ENCODE measurements at places on chromosomes 4 and X. TPM values are rescaled to one million over a fixed set of nuclear protein-coding genes. Genes with fewer than 3 reads are reported as not detected.
A peak's percentile ranks its signal among the peaks of the same experiment; 100 is the strongest.

- H3K27me3 ChIP-seq = no peaks in the 10 kb centered on the region
- peaks cover 6% of the 10 kb centered on the region for H3K36me3 ChIP-seq
- peak; percentile 48 for DNase-seq
- H3K4me3 ChIP-seq = peak overlapping the region; percentile 27
- peak overlapping the region; percentile 60 for H3K27ac ChIP-seq
Observed at GRCh38 chr4:8435656-8436121, 4.8 kb downstream of the ACOX3 start.

DNA sequence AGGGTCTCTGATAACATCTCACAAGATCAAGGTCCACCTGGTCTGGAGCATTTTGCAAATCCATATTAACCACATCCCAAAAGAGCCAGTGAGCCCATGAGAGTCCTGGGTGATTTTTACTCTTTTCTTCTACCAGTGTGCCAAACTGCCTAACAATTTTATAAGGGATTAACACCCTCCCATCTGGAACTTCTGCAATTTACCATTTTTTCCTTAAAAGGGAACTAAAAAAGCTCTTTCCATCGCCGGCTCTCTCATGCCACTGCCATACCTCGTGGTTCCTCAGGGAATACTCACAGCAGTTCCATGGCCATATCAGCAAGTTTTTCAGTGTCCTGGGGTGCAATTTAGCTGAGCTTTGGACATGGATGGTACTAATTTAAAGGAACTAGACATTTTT is 55.7 kb downstream of the SEPSECS start:
- DNase-seq = no peak
- peaks cover 50% of the 10 kb centered on the region for H3K27me3 ChIP-seq
- H3K4me1 ChIP-seq = 0 out of 2 replicates have a peak, but pooled peaks cover 3% of the 10 kb centered on the region
- no peak overlapping the region for H3K4me3 ChIP-seq
- no peaks in the 10 kb centered on the region for H3K36me3 ChIP-seq

- DNase-seq = no peak
- H3K4me1 ChIP-seq = no peaks in the 10 kb centered on the region
- no peak overlapping the region for H3K27ac ChIP-seq
- no peak overlapping the region for H3K4me3 ChIP-seq
- 0 out of 2 replicates have a peak, but pooled peaks cover 4% of the 10 kb centered on the region for H3K27me3 ChIP-seq
Observed at GRCh38 chr4:154616287-154616686, 3.8 kb upstream of the FGG start.

NAP1L3 gene
- total RNA-seq = not detected

- peaks cover 25% of the 10 kb centered on the region for H3K4me1 ChIP-seq
- no peak for DNase-seq
- peak overlapping the region; percentile 92 for H3K4me3 ChIP-seq
- no peaks in the 10 kb centered on the region for H3K27me3 ChIP-seq
- peak overlapping the region; percentile 98 for H3K27ac ChIP-seq
Observed at GRCh38 chr4:38665551-38666411, 1.8 kb downstream of the KLF3 start.

ANXA10 gene
- not detected for total RNA-seq

BEND2 gene
- total RNA-seq = not detected

- no peak for DNase-seq
- H3K4me3 ChIP-seq = no peak overlapping the region
- no peaks in the 10 kb centered on the region for H3K27me3 ChIP-seq
- H3K27ac ChIP-seq = no peak overlapping the region
Observed at GRCh38 chr4:134539729-134540231, 338.2 kb upstream of the PABPC4L start.

- no peak overlapping the region for H3K4me3 ChIP-seq
- peak; percentile 22 for DNase-seq
- H3K4me1 ChIP-seq = no peaks in the 10 kb centered on the region
- H3K27me3 ChIP-seq = no peaks in the 10 kb centered on the region
- peaks cover 6% of the 10 kb centered on the region for H3K36me3 ChIP-seq
Observed at GRCh38 chr4:169566021-169566818, 46.2 kb downstream of the NEK1 start.

DNA sequence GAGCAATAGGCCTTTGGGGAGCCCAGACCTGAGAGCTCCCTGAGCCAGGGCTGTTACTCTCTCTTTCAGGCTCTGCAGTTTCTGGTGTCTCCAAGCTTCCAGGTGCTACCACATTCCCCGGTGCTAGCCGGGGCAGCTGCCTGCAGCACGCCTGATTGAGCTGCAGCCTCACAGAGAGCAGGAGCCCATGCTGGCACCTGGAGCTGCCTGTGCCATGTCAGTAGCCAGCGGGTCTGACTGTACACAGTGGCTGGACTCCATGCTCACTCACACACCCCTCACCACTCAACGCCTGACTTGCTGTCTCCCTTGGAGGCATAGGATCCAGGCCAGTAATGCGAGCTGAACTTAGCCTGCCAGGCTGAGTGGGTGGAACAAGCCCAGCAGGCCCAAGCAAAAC is 800.4 kb upstream of the AGA start:
- no peaks in the 10 kb centered on the region for H3K27me3 ChIP-seq
- no peak overlapping the region for H3K27ac ChIP-seq
- no peaks in the 10 kb centered on the region for H3K36me3 ChIP-seq
- no peak for DNase-seq
- no peak overlapping the region for H3K4me3 ChIP-seq

- DNase-seq = no peak
- peaks cover 30% of the 10 kb centered on the region for H3K36me3 ChIP-seq
- no peak overlapping the region for H3K27ac ChIP-seq
Observed at GRCh38 chr4:25253071-25253445, 19.2 kb downstream of the PI4K2B start.

GRCh38 chr4:172514801-172515200 is 653.8 kb upstream of the GALNT7 start:
- DNase-seq = no peak
- no peaks in the 10 kb centered on the region for H3K36me3 ChIP-seq
- H3K27ac ChIP-seq = no peak overlapping the region
- H3K27me3 ChIP-seq = no peaks in the 10 kb centered on the region
- no peak overlapping the region for H3K4me3 ChIP-seq
- no peaks in the 10 kb centered on the region for H3K4me1 ChIP-seq

NRK gene
- total RNA-seq = 0.07 TPM

ETDB gene
- not detected for total RNA-seq

- no peaks in the 10 kb centered on the region for H3K27me3 ChIP-seq
- no peak overlapping the region for H3K27ac ChIP-seq
Observed at GRCh38 chrX:626745-627509, 3.7 kb upstream of the SHOX start.

PABPC5 gene
- not detected for total RNA-seq

- no peak for DNase-seq
- H3K4me3 ChIP-seq = no peak overlapping the region
- no peaks in the 10 kb centered on the region for H3K36me3 ChIP-seq
- H3K27me3 ChIP-seq = no peaks in the 10 kb centered on the region
Observed at GRCh38 chrX:13029887-13030771, 14.3 kb downstream of the FAM9C start.

GRCh38 chr4:76822303-76822702 is 75.6 kb downstream of the SOWAHB start:
- no peak overlapping the region for H3K27ac ChIP-seq
- H3K36me3 ChIP-seq = no peaks in the 10 kb centered on the region
- H3K4me3 ChIP-seq = no peak overlapping the region
- peaks cover 11% of the 10 kb centered on the region for H3K27me3 ChIP-seq
- DNase-seq = no peak
- no peaks in the 10 kb centered on the region for H3K4me1 ChIP-seq

DNA sequence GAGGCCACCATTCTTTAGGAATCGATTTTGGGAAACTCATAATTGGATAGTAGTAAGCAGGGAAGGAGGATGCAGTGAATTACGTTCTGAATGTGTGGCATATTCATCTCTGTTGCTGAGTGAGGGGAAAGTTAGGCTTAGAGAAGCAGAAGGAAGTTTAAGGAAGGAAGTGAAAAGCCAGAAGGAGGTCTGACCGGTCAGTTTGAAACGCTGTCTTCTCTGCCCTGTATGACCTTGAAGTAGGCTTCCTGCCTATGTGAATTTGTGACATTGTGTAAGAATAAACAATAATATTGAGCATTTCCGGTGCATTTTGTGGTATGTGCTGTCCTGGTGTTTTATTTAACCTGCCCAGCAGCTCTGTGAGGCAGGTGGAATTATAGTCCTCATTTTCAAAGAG is 67.3 kb downstream of the PDLIM5 start:
- H3K27me3 ChIP-seq = no peaks in the 10 kb centered on the region
- no peak overlapping the region for H3K4me3 ChIP-seq
- peak overlapping the region; percentile 55 for H3K27ac ChIP-seq
- DNase-seq = no peak

DNA sequence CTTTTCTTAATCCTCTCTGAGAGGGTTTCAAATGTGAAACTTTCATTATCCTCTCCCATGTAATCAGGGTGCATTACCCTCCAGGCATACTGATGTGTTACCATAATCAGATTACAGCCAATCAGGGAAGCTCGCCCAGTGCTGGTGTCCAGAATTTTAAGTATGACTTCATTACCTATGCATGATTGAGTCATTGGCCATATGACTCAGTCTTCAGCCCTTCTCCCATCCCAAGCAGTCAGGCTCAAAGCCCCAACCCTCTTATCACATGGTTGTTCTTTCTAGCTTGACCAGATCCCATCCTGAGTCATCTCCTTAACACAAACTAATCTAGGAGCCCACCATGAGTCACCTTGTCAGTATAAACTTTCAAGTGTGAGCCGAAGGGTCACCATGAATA is 1668.1 kb upstream of the AGA start:
- H3K36me3 ChIP-seq = no peaks in the 10 kb centered on the region
- H3K4me1 ChIP-seq = no peaks in the 10 kb centered on the region
- H3K4me3 ChIP-seq = no peak overlapping the region

DNA sequence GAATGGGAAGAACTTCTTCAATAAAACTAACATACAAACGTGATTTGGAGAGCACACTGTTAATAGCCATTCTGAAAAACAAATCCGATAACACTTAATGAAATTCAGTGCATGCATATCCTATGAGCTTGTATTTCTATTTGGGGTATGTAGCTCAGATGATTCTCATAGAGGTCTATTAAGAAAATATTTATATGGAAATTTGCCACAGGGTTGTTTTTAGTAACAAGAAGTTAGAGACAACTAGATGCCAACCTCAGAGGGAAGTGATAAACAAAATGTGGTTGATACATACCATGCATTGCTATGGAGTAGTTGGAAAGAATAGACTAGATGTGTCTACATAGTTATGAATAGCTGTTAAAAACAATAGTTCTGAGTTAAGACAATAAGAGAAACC is 395.8 kb upstream of the MAGEB18 start:
- H3K27ac ChIP-seq = no peak overlapping the region
- no peaks in the 10 kb centered on the region for H3K36me3 ChIP-seq
- H3K27me3 ChIP-seq = no peaks in the 10 kb centered on the region
- DNase-seq = no peak
- H3K4me1 ChIP-seq = no peaks in the 10 kb centered on the region

- no peak for DNase-seq
- no peaks in the 10 kb centered on the region for H3K4me1 ChIP-seq
- no peak overlapping the region for H3K27ac ChIP-seq
- H3K4me3 ChIP-seq = no peak overlapping the region
- no peaks in the 10 kb centered on the region for H3K27me3 ChIP-seq
Observed at GRCh38 chr4:143294310-143294709, 42.4 kb upstream of the GAB1 start.

- DNase-seq = peak; percentile 24
- no peaks in the 10 kb centered on the region for H3K27me3 ChIP-seq
- no peaks in the 10 kb centered on the region for H3K36me3 ChIP-seq
- H3K4me1 ChIP-seq = no peaks in the 10 kb centered on the region
- H3K4me3 ChIP-seq = no peak overlapping the region
- H3K27ac ChIP-seq = no peak overlapping the region
Observed at GRCh38 chr4:70651864-70652506, 14.3 kb downstream of the JCHAIN start.

- peaks cover 13% of the 10 kb centered on the region for H3K36me3 ChIP-seq
- DNase-seq = no peak
- no peaks in the 10 kb centered on the region for H3K27me3 ChIP-seq
- no peaks in the 10 kb centered on the region for H3K4me1 ChIP-seq
- H3K27ac ChIP-seq = no peak overlapping the region
Observed at GRCh38 chr4:23023121-23023520, 330.4 kb downstream of the GBA3 start.

ASMTL gene
- 18.0 TPM for total RNA-seq

GRCh38 chrX:110135618-110136017 is 132.7 kb downstream of the TMEM164 start:
- peaks cover 9% of the 10 kb centered on the region for H3K36me3 ChIP-seq
- no peak for DNase-seq
- no peaks in the 10 kb centered on the region for H3K4me1 ChIP-seq
- no peak overlapping the region for H3K4me3 ChIP-seq
- 0 out of 3 replicates have a peak overlapping the region, but pooled peaks have one; percentile 22 for H3K27ac ChIP-seq

CPE gene
- 0.22 TPM for total RNA-seq

WNK3 gene
- 0.02 TPM for total RNA-seq

CHST7 gene
- total RNA-seq = 0.09 TPM

ARX gene
- not detected for total RNA-seq

DNA sequence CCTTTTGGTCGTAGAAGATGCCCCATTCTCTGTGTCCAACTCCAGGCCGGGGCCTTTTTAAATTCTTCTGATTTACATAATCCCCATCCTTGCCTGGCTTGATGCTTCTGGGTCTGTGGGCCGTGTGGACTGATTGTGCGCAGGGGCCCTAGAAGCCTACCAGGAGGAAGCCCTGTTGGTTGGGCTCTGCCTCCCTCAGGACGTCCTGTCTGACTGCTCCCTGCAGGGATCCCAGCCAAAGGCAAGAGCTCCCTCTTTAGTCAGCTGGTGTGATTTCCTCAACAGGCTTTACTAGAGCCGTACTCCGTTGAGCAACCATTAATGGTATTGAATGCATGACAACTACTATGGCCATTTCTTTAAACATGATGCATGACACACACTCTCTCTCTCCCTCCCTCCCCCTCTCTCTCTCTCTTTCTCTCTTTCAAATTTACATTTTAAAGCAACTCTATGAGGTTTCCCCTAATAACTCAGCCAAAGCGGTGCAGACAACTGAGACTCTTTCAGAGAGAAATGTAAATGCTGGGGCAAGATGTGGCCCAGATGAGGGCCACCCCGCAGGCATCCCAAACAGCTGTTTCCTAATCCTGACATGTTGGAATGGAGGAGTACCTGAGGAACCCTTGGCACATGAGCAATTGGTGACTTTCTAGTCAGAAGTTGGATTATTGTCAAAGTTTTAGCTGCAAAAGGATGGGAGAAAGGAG is 117.3 kb downstream of the DRD5 start:
- peak; percentile 33 for DNase-seq
- H3K4me3 ChIP-seq = no peak overlapping the region
- peaks cover 5% of the 10 kb centered on the region for H3K27me3 ChIP-seq
- no peaks in the 10 kb centered on the region for H3K36me3 ChIP-seq
- H3K4me1 ChIP-seq = no peaks in the 10 kb centered on the region
- H3K27ac ChIP-seq = no peak overlapping the region

PRAF2 gene
- total RNA-seq = 2.8 TPM

All from K562 (cell line).